ENCODE measurements at places on chromosomes 3 and 15.

DNA sequence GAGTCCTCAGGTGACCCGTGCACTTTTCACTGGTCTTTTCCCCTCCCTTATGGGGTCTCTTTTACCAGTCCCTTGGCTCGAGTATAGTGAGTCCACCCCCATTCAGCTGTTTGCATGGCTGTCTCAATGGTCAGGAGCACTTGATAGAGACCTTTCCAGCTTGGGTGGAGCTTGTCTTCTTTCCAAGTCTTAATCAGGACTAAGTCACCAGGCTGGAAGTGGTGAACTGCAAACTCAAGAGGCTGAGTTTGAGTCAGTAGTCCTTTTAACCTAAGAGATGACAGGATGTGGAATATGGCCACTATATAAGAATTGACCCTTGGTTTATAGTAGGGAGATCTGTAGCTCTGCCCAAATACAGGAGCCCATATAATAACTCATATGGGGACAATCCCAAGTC, 279.7 kb downstream of the PYDC2 start:
- no peak for DNase-seq

DNA sequence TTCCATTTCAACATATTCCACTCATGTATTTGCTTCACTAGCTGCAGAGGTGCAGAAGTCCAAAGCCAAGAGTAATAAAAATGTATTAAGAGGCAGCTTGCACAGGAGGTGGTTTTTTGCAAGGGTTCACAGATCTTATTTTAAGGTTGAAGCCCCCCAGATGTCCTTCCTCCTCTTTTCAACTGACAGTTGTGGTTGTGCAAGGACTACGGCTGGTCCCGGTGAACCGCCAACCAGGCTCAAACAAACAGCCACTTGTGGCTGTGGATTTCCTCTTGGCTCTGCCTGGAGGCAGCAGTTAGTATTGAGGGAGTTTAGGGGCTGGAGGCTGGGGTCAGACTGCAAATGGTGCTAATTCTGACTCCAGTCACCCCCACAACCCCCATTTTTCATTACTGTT, 240.7 kb upstream of the TBC1D5 start:
- DNase-seq, result no peak

DNA sequence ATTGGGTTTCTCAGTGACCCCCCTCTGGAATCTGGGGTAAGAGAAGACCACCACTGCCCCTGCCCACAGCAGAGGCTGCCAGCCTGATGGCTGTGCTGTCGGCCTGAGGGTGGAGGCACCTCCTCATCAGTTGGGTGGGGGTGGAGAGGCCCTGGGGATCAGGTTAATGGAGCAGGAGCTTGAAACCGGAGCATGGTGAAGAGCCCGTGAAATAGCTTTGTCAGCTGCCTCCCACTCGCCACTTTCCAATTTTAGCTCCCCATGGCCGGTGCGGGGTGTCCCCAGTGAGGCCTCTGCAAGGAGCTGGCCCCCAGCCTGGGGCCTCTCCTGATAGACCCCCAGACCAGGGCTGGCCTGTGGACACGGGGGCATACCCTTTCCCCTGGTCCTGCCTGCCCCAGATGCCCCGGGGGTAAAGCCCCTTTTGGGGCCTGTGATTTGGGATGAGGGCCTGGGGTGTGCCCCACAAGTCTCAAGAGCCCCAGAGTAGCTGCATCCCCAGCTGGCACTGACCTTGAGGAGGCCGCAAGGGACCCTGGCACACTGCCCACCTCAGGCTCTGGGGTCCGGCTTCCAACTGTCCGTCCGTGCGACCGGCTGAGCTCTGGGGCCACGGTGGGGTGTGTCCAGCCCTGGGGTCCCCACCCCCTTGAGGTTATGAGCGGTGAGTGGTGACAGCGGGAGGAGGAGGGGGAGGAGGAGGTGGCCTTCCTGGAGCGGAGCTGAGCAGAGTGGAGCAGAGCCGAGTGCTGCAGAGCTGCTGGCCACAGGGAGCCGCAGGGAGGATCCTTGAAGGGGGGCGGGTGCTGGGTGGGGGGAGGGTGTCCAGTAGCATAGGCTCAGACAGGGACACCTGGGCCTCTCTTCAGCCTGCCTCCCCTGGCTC, at the start of gene HHATL:
Gene HHATL, minus strand, starts transcription at position 733 of the 886 bp plus-strand sequence. CDS start 1,972 bp downstream, outside the sequence.
- no peak for DNase-seq

- no peak for DNase-seq
These were observed 282.3 kb downstream of the XXYLT1 start for GRCh38 chr3:194988495-194989165.

DNA sequence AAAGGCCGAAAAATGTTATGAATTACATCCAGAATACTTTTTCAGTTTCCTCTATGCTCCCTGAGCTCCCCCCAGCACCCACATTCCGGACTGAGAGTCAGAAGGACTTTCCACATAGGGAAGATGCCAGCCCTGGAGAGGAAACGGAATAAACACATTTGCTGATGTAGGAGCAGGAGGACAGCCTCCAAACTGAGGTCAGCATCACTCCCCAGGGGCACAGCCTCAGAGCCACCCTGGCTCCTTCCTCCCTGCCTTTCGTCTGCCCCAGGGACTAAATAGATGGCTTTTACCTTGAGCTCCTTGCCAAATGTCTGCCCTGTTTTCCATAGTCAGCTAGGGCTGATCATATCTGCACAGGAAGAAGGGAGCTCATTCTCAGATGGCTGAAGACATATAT, 22.6 kb upstream of the SLCO2A1 start:
- DNase-seq, result no peak

GRCh38 chr3:78809966-78810365, 957.8 kb downstream of the ROBO1 start:
- DNase-seq, result no peak

GRCh38 chr3:62144482-62144881, 228.9 kb downstream of the FEZF2 start:
- no peak for DNase-seq

DNA sequence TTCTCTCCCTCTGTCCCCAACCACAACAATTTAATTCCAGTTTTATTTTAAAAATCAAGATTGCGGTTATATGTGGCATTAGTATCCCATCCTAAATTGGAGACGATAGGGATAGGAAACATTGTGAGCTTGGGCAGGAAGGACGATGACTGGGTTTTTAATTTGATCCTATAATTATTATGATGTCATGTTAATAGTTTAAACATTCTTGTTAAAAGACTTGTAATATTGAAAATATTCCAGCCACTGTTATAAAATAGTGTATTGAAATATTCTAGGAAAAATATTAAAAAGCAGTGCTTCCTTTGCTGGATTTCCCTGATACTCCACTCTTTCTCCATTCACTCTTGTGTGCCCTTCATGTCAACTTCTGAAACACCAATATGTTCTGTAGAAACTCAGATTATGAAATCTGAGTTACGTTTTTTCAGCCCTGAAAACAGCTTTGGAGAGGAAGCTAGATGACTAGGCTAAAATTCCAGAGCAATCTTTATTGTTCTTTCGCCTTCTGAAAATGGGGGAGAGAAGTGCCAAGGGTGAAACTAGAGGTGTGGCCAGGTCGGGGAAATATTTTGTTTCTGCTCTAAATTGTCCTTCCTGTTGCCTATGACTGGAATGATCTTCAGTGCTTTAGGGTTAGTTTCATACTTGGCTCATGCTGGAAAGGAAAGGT, 46.1 kb upstream of the MAP3K13 start:
- no peak for DNase-seq

- DNase-seq, result no peak
These were observed 28.8 kb downstream of the ATG7 start for GRCh38 chr3:11300970-11301369.

DNA sequence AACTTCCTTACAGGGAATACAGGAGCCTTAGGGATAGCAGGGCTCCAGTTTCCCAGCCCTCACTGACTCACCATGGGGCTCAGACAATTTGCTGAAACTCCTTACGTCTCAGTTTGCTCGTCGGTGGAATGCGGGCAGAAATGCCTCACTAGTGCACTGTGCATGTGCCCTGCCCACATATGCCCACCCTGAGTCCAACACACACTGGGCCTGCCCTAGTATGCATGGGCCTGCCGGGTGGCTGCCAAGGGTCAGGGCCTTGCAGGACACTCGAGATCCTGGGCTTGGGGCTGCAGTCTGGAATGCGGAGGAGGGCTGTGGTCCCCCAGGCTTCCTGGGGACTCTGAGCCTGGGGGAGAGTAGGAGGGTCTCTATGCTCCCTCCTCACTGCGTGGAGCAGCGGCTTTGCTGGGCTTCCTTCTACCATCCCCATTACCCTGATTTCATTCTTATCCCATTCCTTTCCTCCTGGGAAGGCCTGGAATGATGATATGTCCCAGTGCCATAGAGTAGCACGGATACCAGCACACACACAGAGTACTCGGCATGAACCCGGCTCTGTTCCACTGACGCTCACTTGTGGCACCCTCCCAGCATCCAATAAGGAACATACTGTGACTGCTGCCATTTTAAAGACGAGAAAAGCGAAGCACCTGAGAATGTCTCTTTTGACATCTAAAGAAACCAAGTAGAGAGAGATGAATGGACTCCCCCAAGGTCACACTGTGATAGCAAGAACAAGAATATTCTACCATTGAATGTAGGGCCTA, 124.2 kb downstream of the ASB7 start:
- no peak for DNase-seq

DNA sequence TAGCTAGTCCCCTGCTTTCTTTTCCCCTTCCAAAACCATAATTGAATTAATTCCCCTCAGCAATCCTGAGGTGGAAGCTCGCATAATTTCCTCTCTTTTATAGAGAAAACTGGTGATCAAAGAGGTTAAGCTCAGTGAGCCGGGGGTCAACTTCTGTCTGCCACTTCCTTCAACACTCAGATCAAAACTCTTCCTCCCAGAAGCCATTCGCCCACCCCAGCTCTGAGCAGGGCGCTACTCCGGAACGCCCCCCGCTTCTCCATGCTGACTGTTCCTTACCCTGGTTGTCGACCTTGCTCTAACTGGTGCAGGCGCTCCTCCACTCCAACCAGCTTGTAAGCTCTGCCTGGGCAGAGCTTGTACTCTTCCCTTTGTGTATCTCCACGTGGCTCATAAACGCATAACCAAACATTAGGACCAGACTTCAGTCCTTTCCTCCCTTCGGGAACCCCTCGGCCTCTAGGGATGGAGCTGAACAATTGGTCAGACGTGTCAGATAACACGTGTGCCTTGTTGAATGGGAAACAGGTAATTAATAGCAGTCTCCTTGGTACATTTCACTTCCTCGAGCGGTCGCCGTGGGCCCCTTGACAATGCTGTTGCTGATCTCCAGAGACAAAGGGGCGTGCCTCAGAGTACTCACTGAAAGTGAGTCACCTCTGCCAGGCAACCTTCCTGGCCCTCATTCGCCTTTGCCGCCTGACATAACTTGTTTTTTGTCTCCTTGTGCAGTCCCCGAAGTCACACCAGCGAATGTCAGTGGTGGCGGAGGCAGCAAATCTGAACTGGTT, 71.8 kb downstream of the IL5RA start:
- no peak for DNase-seq

DNA sequence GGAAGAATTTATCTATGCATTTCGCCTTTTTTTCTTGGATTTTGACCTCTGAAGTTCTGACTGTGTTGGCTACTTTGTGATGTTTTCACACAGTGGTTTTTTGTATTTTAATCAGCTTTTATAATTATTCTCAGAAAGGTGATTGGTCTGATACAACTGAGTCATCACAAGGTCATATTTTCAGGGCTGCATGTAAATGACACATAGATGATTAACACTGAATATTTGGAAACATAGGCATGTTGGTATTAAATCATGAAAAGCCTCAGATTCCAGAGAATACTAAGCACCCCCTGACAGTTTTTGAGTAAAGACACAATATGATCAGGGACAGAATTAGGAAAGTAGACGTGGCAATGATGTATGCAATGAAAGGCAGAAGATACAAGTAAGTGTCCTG, 175.5 kb upstream of the SLCO3A1 start:
- DNase-seq, result no peak

GRCh38 chr3:138875754-138876664, 41.3 kb upstream of the PIK3CB start:
- no peak for DNase-seq

DNA sequence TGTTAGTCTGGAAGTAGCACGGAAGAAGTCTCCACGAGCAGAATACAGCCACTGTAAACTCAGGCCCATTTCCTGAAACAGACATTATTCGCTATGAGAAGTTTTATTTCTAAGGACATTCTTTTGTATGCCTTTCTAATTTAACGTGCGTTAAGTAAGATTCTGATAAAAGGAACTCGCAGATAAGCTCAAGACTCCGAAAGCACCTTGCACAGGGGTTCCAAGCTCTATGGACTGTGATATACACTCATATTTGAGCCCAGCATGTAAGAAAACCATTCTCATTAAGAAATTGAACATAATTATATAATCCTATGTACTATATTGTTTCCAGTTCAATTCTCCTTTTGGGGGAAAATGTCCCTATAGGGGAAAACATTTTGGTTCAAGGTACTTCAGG, 28.4 kb downstream of the TFRC start:
- DNase-seq, result no peak

DNA sequence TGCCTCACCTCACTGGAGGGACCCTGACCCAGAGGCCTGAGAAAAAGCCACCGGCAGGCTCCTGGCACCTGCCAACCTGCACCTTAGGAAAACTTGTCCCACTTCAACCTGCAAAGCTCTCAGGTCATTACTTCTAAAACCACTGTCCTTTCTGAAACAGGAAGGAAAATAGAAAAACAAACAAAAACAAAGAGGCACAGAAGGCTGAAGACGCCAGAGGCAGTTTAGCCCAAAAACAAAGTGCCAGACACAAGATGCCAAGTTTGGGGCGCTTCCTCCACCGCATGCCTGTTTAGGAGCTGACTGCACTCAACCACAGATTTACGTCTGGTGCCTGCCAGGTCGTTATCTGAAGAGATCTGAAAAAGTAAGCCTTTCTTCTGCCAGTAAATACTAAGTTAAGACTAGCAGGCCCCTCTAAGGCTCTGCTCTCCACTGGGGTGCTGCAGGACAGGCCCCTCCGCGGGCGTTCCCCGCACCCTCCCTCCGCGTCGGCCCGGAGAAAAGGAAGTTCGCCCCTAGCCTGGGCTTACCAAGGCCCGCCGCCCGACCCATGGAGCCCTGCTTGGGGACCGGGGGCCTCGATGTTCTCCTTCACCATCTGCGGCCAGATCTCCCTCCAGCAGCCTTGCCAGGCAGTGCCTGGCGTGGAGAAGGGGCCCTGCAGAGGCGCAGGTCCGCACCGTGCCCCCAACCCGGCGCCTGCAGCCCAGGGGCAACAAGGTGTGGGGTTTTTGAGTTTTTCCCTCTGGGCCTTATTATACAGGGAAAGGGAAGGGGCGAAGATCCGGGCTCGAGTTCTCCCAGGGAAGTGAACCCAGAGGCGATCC, 1.3 kb downstream of the GOLGA8A start:
- DNase-seq, result no peak

DNA sequence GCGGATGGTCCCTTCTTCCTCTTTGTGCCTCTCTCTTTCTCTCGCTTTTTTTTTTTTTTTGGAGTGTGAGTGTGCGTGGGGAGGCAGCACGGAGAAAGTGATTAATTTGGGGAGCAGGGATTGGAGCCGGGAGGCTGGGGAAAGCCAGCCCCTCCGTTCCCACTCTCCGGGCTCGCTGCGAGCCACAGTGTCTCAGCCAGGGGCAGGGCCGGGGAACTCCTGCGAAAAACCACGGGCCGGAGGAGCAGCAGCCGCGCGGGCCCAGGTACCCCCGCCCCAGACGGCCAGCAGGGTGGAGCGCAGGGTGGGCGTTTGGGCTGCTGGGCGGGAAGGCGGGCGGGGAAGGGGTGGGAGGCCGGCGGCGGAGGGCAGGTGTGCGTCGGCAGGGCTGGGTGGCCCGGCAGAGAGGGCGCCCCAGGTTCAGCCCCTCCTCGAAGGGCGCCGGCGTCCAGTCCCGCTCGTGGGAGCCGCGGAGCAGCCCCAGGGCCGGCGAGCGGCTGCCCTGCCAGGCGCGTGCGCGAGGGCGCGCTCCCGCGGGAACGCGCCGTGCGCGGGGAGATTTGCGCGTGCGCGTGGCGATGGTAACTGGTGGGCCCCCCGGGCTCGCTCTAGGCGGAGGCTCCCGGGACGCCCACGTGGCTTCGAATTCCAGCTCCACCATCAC, 1.4 kb downstream of the CHL1 start:
- DNase-seq, result no peak

GRCh38 chr3:125054449-125055329, 1.1 kb downstream of the HEG1 start:
- no peak for DNase-seq

All from NCI-H187 treated with DMSO at 0.1 percent for 48 hours (cell line).